Activated T-cell treated with anti-CD3 and anti-CD28 coated beads for 24 hours (primary cell): ENCODE measurements at places on chromosomes 5 and 9.

- no peak for DNase-seq
These were observed 396.9 kb downstream of the AGTPBP1 start for GRCh38 chr9:85344901-85345300.

DNA sequence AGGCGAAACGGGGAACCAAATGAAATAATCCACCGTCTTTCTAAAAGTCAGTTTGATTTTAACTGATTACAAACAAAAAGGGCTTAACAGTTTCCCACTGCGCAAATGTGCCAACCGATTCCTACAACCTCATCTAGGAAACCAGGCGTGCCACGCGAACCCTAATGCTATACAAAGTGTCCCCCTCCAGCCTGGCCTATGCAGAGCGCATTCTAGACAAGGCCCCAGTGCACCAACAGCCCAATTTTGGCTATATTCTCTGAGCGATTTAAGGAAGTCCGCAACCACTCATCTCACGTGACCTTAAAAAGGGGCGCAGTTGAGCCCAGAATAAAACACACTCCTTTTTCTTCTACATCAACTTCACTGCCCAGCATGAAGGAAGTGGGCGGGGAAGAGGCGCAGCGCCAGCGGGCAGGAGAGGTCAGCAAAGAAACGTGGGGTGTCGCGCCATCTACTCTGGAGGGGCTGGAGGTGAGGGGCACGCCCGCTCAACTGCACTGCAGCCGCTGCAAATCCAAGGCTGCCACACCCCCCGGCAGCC is 779 bp downstream of the FAM13B start:
- no peak for DNase-seq

GRCh38 chr9:37923796-37924427 is 20.0 kb upstream of the SLC25A51 start:
- no peak for DNase-seq

DNA sequence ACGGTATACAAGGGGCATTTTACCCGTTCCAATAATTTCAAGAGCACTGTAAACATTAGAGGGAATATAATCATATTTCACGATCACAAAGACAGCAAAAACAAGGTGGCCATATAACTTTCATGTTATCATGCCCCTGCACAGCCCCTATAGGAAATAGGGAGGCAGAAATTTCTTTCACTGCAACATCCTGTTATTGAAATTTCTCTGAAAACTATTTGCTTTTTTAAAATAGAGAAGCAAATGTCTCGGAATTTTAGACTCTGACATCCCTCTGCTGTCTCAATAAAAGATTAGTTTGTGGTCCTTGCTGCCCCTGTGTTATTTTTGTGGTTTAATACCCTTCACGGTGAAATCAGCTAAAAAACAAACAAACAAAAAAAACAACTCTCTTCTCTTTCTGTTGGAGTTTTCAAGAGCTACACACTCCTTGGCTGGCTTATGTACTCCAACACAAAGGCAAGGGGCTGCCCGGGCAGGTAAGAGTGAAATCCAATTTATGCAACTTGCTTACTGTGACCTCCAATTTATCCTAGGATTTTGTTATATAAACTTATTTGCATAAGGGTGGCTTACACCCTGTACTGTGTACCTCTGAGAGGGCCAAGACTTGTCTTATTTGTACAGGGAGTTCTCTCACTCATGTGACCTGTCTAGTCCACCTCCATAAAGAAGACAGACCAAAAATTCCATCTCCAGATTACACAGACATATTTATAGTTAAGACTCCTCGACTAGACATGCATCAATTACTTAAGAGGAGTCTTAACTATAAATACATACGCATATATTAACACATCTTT is 223.6 kb downstream of the MLLT3 start:
- DNase-seq: no peak

- DNase-seq: no peak
These were observed 12.1 kb downstream of the MELK start for GRCh38 chr9:36584620-36585460.

GRCh38 chr9:34124099-34124498 is 2.4 kb downstream of the DCAF12 start:
- DNase-seq: no peak

GRCh38 chr9:12784461-12785259 is 9.8 kb downstream of the LURAP1L start:
- DNase-seq: no peak

DNA sequence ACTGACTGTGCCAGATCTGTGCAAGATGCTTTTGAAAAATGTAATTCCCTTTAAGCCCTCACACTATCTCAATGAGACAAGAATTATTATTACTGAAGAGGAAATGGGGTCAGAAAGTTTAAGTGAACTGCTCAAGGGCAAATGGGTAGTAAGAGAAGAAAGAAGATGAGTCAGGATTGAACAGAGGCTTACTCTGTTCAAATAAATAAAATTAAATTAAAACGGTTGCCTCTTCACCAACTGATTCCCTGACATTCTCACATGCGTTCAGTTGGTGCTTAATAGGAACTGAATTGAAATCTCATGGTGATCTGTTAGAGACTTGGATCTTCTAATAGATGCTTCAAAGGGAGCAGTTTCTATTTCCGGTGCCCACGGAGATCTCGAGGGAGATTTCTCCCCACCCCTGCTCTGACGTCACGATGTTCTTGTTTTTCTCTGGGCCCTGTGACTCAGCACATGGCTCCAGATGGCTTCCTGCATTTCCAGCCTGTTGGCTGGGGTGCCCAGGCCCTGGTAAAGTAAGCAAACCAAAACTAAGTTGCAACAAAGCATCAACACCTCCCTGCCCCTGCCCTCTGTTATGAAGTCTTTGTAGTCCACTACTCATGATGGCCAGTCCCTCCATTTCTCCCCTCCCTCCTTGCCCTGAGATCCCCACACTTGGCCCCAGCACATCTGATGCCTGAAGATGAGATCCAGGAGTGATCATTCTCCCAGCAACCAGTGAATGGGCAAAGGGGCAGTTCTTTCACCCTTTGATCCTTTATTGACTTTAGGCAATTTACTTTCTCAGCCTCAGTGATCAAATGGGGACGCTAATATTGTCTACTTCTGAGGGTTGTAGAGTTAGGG is 106.1 kb upstream of the CPEB4 start:
- DNase-seq: peak; percentile 49

DNA sequence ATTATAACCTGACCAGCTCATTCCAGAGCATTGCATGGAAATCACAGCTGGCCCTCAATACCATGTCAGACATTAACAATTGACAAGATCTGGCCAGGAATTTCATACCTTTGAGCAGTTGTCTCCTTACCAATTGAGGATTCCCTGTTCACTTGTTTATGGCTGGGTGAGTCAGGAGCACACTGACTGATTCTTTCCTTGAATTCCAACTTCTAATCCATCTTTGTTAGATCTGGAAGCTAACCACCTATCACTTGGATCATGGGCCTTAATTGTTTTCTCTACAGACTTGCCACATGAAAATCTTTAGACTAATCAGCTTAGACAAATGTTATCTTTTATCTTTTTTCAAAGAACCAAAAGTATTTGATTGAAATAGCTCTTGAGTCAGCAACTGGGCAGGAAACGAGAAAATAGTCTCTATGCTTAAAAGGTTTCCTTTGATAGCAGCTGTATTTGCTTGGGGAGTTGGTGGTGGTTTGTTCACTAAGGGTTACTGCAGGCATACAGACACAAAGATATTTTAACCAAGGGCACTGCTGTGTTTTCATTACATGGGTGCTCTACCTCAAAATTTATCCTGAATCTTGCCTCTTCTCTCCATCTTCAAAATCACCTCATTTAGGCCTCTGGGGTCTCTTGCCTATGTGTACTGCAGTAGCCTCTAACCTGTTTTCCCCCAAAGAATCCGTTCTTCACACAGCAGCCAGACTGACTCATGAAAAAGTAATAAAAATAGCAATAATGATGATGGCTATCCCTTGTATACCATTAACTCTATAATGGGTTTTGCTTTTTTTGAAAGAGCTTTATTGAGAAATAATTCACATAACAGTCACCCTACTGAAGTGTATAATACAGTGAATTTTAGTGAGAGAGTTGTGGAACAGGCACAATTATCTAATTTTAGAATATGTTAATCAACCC is 197.0 kb upstream of the NMUR2 start:
- DNase-seq: no peak

DNA sequence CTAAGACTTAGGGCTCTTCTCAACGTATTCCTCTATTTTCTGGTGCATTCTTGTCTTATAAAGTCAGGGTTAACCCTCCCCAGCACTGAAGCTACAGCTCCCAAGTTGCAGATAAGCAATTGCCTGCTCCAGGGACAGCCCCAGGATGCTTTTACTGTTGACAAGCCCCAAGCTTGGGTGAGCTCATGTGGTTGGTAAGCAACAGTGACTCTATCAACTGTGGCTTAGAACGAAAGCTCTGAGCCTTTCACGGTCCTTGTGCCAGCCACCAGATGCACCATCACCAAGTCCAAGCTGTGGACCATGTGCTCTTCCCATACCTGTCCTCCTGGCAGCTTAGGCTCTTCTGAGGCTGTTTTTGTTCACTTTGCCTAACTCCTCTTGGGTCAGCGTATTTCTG is 13.5 kb downstream of the ADRB2 start:
- DNase-seq: no peak

DNA sequence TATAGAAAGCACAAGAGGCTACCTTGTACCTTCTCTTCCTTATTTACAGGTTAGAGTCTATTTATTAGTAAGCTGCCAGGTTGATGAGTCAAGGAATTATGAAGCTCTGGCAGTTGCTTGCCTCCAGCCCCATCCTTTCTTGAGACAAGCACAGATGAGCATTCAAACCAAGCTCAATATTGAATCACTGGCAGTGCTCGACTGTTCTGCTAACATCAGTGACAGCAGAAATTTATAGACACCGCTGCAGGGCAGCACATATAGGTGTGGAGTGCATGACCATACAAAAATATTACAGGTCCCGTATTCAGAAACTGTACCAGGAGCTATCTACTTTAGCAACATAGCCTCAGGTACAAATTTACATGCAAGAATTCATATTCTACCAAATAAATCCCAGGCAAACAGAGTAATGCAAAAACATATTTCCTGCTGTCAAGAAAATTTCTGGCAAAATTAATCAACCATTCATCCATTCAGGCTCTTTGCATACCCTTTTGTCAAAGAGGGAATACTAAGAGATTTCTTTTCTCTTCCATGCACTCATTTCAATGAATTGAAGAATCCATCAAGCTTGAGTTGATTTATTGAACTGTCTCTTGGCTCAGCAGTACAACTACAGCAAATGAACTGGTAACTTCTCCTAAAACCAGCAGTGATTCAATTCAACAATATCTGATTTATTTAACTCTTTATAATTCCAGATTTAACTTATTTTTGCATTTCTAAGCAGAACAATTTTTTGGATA is 26.9 kb upstream of the PCA3 start:
- DNase-seq: no peak

DNA sequence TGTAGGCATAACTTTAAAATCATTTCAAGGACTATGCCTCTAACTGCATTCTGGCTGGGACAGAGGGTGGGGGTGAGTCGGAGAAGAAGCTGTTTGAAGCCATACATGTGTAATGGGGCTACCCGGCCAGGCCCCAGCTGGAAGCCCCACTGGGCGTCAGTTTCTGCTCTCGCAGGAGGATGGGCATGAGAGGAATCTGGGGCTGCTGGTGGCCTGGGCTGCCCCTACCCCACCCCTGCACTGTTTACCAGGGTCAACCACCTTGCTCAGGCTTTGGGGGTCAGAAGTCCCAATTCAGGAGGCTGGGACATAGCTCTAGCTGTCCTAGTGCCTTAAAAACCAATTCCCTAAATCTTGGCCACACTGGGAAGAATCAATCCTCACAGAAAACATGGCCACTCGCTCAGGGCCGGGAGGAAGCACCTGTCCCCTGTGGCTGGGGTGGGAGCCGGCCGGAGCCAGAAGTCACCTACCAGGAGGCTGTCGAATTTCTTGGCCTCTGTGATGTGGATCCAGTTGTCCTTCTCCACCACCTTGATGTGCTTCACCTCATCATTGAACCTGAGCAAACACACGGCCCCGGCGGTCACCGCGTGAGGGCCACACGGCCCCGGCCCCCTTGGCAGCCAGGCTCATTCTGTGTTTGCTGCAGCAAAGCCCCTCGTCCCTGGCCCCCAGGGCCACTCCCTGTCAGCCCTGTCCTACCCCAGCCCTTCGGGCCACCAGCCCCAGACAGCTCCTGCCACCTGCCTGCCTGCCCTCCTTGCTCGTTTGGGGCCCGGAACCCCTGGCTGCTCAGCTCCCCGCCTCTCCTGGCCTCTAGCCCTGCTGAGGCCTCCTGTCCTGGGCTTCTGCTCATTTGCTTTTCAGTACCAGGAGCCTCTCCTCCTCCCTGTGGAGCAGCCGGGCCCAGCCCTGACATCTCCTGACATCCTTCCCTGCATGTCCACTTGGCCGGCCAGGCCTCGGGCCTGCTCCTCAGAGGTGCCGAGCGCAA is 33.6 kb upstream of the SARDH start:
- DNase-seq: no peak

GRCh38 chr5:12358371-12359090 is 454.3 kb upstream of the CTNND2 start:
- no peak for DNase-seq

DNA sequence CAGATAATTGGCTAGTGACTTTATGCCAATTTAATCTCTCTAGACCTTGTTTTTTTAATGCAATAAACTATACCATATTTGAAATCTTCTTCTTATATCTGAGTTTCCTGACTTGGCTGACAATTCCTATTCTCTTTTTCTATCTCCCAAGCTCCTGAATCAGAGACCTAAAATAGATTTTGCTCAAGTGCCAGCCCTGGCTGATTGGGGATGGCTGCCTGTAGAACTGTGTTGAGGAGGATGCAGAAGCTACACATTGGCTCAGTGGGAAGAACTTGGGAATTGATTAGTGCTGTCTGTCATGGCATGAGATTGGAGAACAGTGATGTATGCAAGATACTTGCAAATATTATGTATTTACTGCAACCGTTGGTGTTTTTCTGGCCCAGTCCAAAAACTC is 132.8 kb downstream of the INSYN2B start:
- no peak for DNase-seq

- no peak for DNase-seq
These were observed 36.3 kb upstream of the RLN1 start for GRCh38 chr9:5375790-5376477.

DNA sequence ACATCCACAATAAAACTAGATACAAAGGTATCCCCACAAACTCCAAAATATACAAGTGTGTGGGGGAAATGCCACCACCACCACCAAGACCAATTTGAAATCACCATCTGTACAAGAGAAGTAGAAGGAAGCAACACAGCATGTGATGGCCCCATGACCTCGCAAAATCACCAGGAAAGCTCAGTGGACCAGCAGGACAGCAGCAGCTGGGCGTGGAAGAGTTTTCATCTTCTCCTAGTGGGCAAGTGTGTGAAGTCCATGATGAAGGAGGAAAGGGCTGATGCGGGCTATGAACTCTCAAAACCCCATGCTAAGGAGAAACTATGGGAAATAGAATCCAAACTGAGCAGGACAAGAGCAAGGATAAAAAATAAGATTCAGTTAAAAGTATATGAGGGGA is 58.1 kb downstream of the GOLPH3 start:
- DNase-seq: no peak
